Cardiac atrium fibroblast (primary cell): ENCODE measurements at places on chromosomes 6 and 20. TPM values are rescaled to one million over a fixed set of nuclear protein-coding genes. Genes with fewer than 3 reads are reported as not detected.

Gene KIAA1755
- under 0.01 and 0.32 TPM in 2 replicates for total RNA-seq

Gene HUS1B
- not detected in 2 replicates for total RNA-seq

Gene NRSN2
- total RNA-seq = 39.9 and 48.6 TPM in 2 replicates

Gene TREML2
- total RNA-seq = not detected in 2 replicates

Gene TRIM40
- total RNA-seq = not detected in 2 replicates

Gene MYL9
- 97.7 and 116 TPM in 2 replicates for total RNA-seq

Gene PFDN6
- 48.1 and 49.3 TPM in 2 replicates for total RNA-seq
